ENCODE measurements at places on chromosomes 4 and X.

- DNase-seq = no peak
Observed at GRCh38 chrX:1274786-1275185, 6.2 kb downstream of the CSF2RA start.

GRCh38 chr4:46793036-46793435 is 116.0 kb downstream of the COX7B2 start:
- no peak for DNase-seq

GRCh38 chrX:21939906-21940305 is 603 bp upstream of the SMS start:
- no peak for DNase-seq

DNA sequence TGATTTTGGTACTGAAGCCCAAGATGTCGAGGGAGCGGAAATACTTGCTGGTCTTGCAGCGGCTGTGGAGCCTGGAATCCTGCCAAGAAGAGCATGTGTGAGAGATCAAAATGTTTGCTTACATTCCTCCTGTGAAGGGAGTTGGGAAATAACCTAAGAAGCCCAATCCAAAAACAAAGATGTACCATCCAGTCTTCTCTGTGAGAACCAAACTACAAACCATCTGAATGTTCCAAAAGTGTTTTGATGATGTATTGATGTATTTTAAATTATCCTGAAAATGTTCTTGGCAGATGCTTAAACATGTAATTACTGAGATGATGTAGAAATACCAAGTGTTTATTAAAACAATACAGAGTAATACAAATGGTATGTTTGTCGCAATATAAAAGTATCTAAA is 10.1 kb upstream of the ADH1A start:
- peak; percentile 84 for DNase-seq

GRCh38 chr4:155405059-155405458 is 28.3 kb upstream of the MAP9 start:
- no peak for DNase-seq

GRCh38 chr4:76570141-76570973 is 135.3 kb downstream of the SHROOM3 start:
- DNase-seq = no peak

DNA sequence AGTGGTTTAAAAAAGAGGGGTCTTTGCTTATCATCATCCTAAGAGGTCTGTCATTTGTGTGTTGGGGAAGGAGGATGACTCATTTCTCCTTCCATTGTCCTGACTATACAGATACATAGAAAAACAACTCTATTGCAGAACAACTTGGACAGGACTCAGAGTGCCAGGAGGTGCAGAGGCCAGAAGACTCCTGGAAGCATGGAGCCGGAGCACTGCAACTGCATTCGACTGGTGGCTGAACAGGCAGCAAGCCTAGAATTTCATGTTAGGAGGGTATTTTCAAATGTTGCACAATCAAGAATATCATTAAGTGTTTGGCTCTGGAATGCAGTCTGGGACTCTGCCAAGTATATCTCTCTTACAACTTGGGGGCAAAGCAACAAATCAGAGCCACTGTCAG is 35.0 kb upstream of the MAML3 start:
- no peak for DNase-seq

- no peak for DNase-seq
Observed at GRCh38 chr4:146261041-146261440, 46.7 kb downstream of the REELD1 start.

- no peak for DNase-seq
Observed at GRCh38 chrX:113157496-113157895, 316.9 kb upstream of the AMOT start.

GRCh38 chrX:101485212-101485949 is at the start of gene ARMCX4:
ARMCX4 (plus strand) TSS chrX:101485456; CDS start chrX:101488590, 3,134 bp downstream.
- DNase-seq = peak; percentile 58

- DNase-seq = peak; percentile 74
Observed at GRCh38 chrX:40468033-40468846, 112.5 kb upstream of the ATP6AP2 start.

DNA sequence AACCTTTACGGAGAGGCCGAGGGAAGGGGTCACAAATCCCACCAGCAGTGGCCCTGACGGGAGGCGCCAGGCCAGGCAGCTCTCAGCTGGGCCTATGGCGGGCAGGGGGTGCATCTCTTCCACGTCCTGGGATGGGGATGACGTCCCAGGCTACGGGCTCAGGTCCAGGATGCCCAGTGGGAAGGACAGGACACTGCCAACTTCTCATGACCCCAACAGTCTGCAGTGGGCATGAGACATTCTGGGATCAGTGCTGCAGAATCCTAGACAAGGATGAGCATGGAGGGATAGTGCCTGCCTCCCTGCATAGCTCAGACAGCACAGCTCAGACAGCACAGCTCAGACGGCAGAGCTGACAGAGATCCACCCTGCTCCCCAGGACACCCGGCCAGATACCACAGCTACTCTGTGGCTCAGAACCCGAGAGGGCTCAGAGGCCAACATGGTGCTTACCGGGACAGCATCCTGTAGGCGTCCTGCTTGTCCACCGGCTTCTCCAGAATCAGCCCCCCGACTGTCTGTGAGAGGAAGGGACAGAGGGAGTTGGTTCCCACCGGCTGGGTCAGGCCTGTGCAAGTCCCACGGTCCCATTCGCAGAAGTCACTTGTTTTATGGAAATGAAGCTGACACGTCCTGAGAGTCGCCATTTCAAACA is 17.3 kb downstream of the ASMTL start:
- DNase-seq = peak; percentile 34

DNA sequence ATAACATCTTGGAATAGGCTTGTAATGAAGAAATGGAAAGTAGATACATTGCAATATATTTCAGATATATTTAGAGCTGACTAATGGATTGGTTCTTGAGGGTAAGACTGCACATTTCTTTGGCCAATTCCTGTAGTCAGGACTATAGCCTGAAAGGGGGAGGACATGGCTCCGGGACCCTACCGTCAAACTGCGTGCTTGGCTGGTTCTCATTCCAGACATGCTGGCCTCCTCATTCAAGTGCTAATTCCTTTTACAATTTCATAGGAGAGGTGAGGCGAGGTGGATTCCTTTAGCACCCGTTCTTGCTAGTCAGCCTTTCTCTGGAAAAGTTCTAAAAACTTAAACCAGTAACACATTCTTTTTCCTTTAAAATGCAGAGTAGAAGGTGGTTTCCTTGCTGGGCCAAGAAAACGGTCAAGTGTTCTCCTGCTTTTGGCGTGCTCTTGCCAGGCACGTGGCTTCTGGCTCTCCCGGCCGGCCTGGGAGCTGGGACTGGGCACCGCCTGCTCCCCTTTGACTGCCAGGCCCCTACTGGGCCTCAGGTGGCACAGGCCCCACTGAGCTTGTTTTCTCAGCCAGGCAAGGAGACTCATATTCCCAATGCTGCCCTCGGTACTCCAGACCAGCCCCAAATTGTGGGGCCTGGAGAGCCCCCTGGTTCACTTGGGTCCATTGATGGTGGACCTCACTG is 167.2 kb downstream of the STK32B start:
- no peak for DNase-seq

DNA sequence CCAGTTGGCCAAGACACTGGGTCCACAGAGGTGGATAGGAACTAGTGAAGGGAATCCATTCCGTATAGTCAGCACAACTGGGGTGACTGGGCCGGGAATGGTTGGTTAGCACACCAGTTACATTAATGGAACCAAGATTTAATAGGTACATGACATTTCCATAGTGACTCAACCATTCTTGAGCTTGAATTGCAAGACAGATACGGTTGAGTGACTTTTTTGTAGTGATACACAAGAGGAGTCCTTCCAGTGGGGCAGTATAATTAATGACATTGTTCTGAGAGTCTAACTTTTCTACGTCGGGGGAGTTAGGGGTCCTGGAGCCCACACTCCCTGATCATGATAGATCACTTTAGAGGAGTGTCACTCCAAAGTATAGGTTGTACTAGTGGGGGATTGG is 211.6 kb upstream of the CXCL13 start:
- no peak for DNase-seq

DNA sequence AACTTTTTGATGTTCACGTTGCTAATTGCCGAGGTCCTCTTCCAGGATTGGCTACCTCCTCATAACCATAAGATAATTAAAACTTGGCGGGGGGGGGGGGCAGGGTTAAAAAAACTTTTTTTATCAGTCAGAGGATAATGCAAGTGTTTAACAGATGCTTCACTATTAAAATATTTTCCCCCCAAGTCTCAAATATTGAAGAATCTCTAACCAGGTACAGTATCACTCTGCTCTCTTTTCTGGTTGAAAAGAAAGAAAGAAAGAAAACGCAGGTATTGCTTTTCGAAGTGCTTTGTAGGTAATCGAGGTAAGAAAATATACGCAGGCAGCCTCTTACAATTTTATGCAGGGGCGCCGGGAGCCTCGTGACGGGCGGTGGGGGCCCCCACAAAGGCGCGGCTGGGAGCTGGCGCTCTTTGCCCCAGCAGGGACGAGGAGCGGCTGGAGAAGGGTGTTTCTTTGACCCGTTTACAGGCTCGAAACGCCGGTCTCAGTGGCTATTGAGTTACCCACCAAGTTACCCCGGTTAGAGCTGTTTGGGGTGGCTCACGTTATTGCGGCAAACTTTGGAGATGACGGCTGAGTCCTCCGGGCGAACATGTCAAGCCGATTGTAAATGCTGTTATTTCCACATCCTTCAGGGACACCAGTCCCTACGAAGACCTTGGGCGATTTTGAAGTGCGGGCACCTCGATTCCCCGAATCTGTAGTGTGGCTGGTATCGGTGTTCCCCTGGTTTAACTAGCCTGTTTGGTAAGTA is 477 bp upstream of the HAND2 start:
- DNase-seq = no peak

DNA sequence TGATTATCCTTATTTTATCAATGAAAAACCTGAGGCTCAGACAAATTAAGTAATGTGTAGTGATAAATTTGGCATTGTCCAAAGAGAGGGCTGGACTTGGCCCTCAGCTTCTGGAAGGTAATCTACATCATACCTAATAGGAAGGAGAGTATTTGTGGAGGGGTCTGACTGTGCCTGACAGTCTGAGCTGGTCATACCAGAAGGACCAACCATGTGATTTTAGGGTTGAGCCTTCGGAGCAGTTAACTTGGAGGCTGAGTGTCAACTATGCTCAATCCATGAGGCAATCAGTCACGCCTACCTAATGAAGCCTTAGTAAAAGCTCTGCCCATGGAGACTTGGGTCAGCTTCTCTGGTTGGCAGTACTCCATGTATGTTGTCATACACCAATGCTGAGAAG is 136.4 kb downstream of the CPE start:
- no peak for DNase-seq

Data from right cardiac atrium (tissue), 5 donors.